ENCODE measurements at places on chromosomes 11 and 22.

GRCh38 chr11:100961633-100962032 is 168.0 kb downstream of the PGR start:
- 0 out of 2 replicates have a peak, but pooled peaks cover 6% of the 10 kb centered on the region for H3K36me3 ChIP-seq
- H3K4me1 ChIP-seq = no peaks in the 10 kb centered on the region
- H3K27me3 ChIP-seq = no peaks in the 10 kb centered on the region
- H3K4me3 ChIP-seq = no peak overlapping the region
- no peak for DNase-seq

DNA sequence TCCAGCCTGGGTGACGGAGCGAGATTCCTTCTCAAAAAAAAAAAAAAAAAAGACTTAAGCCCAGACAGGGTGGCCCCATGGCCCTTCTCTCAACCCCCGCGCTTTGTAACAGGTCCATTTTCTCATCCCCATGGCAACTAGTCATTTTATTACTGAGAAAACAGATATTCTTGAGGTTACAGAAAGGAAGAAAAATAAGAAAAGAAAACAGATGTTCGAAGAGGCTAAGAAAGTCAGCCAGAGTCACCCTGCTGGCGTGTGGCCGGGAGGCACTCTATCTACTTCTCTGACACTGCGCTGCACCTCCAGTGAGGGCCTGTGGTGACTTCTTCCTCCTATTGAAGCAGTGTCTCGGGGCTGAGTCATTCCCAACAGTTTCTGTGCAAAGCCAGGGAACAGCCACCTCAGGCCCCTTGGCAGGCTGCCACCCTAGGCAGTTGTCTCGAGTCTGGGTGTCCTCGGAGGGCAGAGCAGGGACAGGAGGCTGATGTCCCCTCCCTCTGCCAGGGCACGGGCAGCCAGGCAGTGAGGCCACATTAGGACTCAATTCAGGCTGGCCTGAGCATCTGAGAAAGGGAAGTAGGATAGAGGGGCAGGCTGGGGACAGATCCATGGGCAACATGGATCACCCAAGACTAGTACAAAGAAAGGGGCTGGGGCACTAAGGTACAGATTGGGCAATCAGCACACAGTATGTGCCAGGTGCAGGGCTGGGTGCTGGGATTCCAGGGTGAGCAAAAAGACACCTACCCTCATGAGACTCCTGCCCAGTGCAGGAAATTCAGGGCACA is 16.4 kb upstream of the SYVN1 start:
- no peaks in the 10 kb centered on the region for H3K36me3 ChIP-seq
- H3K27ac ChIP-seq = peak overlapping the region; percentile 88
- peak; percentile 100 for DNase-seq
- peak overlapping the region; percentile 18 for H3K4me3 ChIP-seq
- H3K27me3 ChIP-seq = no peaks in the 10 kb centered on the region
- H3K4me1 ChIP-seq = peaks cover 40% of the 10 kb centered on the region

GRCh38 chr11:8803973-8804372 is 107.0 kb upstream of the AKIP1 start:
- no peak overlapping the region for H3K27ac ChIP-seq
- no peak for DNase-seq
- no peaks in the 10 kb centered on the region for H3K4me1 ChIP-seq
- H3K36me3 ChIP-seq = no peaks in the 10 kb centered on the region
- no peak overlapping the region for H3K4me3 ChIP-seq
- no peaks in the 10 kb centered on the region for H3K27me3 ChIP-seq

GRCh38 chr22:47293368-47294221 is 531.1 kb downstream of the TBC1D22A start:
- H3K36me3 ChIP-seq = no peaks in the 10 kb centered on the region
- peaks cover 96% of the 10 kb centered on the region for H3K27me3 ChIP-seq
- no peaks in the 10 kb centered on the region for H3K4me1 ChIP-seq
- H3K27ac ChIP-seq = no peak overlapping the region
- no peak overlapping the region for H3K4me3 ChIP-seq

DNA sequence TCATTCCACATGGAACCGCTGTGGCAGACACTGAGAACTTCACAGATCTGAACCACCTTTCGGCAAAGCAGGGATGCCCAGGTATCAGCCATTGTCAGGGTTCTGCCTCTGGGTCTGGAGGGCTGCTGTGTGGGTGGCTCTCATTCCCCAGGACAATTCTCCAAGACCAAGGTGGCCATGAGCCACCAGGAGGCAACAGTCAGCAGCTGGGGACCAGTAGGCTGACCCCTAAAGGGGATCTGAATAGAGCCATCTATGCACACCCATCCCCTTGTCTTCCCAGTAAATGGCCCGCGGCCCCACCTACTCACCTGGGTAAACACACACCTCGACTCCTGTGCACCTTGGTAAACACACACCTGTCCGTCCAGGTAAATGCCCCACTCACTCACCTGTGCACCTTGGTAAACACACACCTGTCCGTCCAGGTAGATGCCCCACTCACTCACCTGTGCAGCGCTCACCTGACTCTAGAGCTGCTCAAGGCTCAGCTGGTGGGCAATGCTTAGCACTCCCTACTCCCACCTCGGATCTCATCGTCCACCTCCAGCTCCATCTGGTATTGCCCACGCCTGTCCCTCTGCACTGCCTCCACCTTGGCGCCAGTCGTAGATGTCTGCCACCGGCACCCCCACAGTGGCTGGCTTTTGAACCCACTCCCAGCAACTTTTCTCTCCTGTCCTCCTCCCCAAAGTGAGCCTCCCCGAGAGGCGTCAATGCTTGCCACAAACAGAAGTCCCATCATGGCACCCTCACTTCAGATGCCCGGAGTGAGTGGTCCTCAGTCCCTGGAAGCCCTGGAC is 10.2 kb downstream of the SLC25A1 start:
- H3K27me3 ChIP-seq = peaks cover 23% of the 10 kb centered on the region
- no peak overlapping the region for H3K4me3 ChIP-seq
- DNase-seq = no peak

DNA sequence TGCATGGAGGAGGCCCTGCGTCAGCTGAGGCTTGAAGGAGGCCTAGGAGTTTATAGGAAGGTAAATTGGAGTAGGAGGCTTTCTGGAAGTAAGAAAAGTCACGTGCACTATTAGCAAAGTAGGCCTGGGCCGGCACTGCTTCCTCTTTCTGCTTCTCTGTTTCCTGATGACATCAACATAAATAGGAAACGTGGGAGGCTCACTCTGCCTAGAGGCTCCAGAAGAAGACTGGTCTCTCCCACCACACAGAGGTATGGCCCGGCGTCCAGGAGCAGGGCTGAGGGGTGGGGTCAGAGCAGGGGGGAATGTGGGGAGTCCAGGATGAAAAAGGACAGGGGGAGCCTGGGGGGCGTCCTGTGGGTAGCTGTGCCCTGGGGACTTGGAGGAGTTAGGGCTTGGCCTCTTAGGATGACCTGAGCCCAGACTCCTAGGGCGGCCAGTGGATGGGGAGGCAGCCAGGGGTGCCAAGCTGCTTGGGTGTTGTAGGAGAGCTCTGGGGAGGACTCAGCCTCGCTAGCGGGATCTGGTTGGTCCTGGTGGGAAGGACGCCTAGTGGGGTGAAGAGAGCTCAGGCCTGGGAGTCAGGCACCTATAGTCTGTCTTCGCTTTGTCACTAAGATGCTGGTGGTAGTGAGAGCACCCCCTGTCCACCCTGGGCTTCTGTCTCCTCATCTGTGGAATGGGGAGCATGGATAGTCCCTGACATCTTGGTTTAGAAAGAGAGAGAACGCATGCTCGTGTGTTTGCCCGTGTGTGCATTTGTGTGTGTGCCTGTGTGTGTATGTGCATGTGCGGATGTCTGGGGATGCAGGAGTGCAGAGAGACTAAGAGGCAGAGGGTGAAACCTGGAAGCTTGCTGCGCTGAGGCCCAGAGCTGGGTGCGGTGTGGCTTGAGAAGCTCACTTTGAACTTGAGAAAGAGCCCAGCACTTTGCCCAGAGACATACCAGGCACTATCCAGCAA is at the start of gene CSF2RB:
TSS of gene CSF2RB (plus strand) at position 202 of the 963 bp plus-strand sequence. CDS start 8,580 bp downstream, outside the sequence.
- H3K27ac ChIP-seq = no peak within 1 kb of the TSS
- H3K4me3 ChIP-seq = no peak within 1 kb of the TSS
- no peaks in the 10 kb centered on the region for H3K36me3 ChIP-seq
- no peak for DNase-seq
- no peaks in the 10 kb centered on the region for H3K27me3 ChIP-seq
- 0 out of 2 replicates have a peak, but pooled peaks cover 20% of the 10 kb centered on the region for H3K4me1 ChIP-seq

DNA sequence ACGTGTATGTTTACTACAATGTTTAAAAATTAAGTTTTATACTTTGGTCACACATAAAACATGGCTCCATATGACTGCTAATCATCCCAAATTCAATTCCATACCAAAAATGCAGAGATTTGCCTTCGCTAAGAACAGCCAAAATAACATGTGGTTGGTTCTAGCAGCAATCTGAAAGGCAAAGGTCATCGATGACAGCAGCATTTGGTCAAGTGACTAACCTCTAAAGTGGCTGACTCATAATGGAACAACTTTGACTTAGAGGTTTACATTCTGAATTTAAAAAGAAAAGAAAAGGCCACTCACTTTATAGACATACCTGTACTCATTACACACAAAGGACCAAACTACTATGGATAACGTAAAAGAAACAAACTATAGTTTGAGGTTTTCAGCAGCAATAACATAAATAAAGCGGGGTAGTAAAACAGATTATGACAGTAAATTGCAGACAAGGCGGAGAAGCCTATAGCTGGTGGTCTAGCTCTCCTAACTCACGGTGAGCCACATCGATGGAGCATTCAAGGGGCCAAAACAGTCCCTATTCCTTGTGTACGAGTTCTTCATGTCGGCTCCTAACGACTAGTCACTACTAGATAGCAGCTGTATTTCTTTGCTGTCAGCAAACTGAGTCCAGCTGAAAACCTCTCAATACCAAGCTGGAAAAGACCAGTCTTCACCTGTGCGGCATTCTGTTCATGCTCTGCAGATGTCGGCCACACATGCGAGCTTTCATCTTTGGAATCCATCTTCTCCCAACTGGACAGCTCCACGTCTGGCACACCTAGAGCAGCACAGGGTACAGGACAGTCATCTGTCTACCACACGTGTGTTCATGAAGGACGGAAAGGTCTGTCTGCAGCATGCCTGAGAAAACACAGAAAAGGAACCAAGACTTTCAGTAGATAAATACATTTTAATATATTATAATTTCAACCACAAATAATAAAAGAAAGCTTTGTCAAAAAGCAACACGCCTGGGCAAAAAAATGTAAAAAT is 42.1 kb downstream of the PRDM10 start:
- H3K4me1 ChIP-seq = peaks cover 16% of the 10 kb centered on the region
- H3K4me3 ChIP-seq = no peak overlapping the region
- DNase-seq = peak; percentile 83
- H3K27me3 ChIP-seq = no peaks in the 10 kb centered on the region
- H3K27ac ChIP-seq = peak overlapping the region; percentile 32
- H3K36me3 ChIP-seq = no peaks in the 10 kb centered on the region

GRCh38 chr22:36755316-36755715 is 20.6 kb downstream of the IFT27 start:
- DNase-seq = no peak
- no peak overlapping the region for H3K4me3 ChIP-seq
- peaks cover 23% of the 10 kb centered on the region for H3K27me3 ChIP-seq
- no peaks in the 10 kb centered on the region for H3K36me3 ChIP-seq
- no peak overlapping the region for H3K27ac ChIP-seq

GRCh38 chr11:116547571-116547970 is 225.2 kb downstream of the BUD13 start:
- no peaks in the 10 kb centered on the region for H3K4me1 ChIP-seq
- H3K36me3 ChIP-seq = no peaks in the 10 kb centered on the region
- peaks cover 72% of the 10 kb centered on the region for H3K27me3 ChIP-seq
- H3K4me3 ChIP-seq = no peak overlapping the region
- no peak for DNase-seq
- H3K27ac ChIP-seq = no peak overlapping the region

DNA sequence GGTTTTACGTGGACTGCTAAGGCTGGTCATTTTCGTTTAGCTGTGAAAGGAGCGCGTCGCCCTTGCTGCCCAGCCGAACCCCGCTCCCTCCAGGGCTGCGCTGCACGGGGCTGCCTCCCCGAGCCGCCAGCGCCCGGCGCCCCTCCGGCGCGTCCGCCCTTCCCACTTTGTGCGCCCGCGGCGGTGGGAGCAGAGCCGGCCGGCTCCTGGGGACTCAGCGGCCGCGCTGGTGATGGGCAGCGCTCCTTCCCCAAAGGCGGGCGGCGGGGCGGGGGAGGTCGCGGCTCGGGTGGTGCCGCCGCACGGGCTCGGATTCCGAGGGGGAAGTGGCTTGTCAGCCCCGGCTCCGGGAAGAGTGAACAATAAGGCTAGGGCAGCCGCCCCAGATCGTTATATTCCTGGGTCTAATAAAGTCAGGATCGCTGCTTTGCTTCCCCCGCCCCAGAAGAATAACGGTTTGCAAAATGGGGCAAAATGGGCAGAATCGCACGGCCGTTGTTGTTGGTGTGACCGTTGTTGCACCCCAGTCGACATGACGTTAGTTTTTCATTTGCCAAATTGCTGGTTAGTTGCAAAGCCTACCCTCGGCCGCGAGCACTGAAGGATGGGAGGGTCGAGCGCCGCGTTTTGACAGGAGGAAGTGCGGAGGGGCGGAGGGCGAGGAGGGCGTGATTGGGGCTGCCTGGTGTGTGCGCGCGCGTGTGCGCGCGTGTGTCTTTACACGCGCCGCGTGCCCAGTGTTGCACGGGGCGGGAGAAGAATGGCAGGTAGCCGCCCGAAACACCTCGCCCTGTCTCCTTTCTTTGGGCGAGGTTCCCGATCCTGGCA is 745 bp downstream of the NCAM1 start:
- H3K4me1 ChIP-seq = no peaks in the 10 kb centered on the region
- peak overlapping the region; percentile 54 for H3K4me3 ChIP-seq
- H3K36me3 ChIP-seq = no peaks in the 10 kb centered on the region
- no peak overlapping the region for H3K27ac ChIP-seq
- no peaks in the 10 kb centered on the region for H3K27me3 ChIP-seq

- no peak overlapping the region for H3K4me3 ChIP-seq
- peaks cover 31% of the 10 kb centered on the region for H3K36me3 ChIP-seq
- DNase-seq = no peak
- H3K4me1 ChIP-seq = no peaks in the 10 kb centered on the region
- no peak overlapping the region for H3K27ac ChIP-seq
Observed at GRCh38 chr11:108511851-108512474, 13.8 kb upstream of the POGLUT3 start.

GRCh38 chr22:21745948-21746347 is 10.4 kb upstream of the YPEL1 start:
- H3K4me3 ChIP-seq = no peak overlapping the region
- no peak overlapping the region for H3K27ac ChIP-seq
- DNase-seq = no peak

DNA sequence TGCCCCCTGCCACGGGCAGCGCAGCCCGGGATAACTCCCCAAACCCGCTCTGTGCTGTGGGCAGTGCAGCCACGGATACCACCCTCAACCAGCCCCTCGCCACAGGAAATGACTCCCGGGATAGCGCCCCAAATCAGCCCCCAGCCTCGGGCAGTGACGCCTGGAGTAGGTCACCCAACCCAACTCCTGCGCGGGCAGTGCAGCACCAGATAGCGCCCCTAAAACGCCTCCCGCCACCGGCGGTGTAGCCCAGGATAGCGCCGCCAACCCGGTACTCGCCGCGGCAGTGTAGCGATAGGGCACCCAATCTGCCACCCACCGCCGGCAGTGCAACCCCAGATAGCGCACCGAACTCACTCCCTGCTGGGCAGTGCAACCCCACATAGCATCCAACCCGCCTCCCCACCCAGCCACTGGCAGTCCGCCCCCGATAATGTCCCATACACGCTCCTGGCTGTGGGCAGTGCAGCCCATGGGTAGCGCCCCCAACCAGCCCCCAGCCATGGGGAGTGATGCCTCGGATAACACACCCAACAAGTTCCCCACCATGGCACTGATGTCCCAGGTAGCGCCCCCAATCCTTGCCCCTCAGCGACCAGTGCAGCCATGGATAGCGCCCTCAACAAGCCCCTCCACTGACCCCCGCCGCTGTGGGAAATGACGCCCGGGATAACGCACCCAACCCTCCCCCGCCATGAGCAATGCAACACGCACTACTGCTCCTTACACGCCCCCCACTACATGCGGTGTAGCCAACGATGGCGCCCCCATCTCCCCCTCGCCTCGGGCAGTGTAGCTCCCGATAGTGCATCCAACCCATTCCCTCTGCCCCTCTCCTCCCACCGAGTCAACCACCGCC is 1.5 kb downstream of the RFPL2 start:
- no peaks in the 10 kb centered on the region for H3K4me1 ChIP-seq
- H3K4me3 ChIP-seq = no peak overlapping the region
- H3K27ac ChIP-seq = no peak overlapping the region

Data from PC-9 (cell line).